ENCODE measurements at places on chromosomes 3 and 15.

GRCh38 chr3:165817160-165817709 is 20.0 kb downstream of the BCHE start:
- DNase-seq = no peak

GRCh38 chr3:48662753-48663488 is at the start of gene CELSR3:
Gene CELSR3, minus strand, starts transcription at chr3:48662886. Its CDS starts 252 bp downstream, at chr3:48662634.
- peak; percentile 85 for DNase-seq

DNA sequence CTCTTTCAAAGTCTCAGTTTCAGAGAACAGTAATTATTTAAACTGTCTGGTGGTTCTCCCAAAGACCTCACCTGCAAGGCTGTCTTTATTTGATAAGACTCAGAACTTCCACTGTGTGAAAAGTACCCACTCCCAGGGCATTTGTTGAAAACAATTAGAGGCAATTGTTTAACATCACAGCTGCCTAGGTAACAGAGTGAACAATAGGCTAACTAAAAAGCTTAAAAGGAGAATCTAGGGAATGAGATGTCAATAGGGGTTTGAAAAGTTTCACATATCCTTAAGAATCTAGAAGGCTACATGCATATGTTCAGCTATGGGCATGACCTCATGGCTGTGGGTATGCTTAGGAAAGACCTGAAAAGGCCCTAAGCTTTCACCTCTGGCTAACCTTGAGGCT is 2.9 kb upstream of the STRIT1 start:
- DNase-seq = no peak

DNA sequence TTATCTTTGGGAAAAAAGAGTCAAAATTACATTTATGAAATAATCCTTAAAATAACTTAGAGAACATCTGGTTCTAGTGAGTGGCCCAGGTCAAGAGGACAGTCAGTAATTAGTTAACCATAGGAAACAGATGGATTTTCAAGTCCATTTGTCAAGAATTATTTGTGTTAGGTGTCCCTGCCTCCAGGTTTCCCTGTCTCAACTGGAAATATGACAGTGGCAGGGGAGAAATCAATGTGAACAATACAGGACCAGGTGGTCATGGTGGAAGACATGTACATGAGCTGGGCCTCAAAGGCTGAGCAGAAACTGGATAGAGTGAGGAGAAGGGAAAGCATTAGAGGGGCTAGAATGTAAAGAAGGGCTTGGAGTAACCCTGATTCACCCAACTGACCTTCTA is 372.6 kb downstream of the VPS13C start:
- DNase-seq = no peak

DNA sequence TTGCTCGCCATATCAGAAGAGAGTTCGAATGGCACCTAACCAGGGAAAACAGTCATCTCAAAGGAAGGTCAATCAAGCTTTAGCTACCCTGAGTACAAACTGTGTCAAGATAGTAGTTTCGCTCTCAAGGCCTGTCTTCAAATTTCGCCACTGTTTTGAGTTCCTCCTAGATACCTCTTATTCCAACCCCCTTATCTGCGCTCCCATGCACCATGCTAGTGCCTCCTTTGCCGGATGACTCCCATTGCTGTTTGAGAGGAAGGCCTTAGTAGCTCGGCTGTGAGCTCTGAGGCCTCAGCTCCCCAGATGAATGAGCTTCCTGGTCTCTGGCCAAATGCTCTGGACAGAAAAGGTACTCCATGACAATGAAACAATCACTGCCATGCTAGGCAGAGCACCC is 256.0 kb downstream of the ULK4 start:
- no peak for DNase-seq

GRCh38 chr3:101278727-101279126 is 41.6 kb downstream of the IMPG2 start:
- no peak for DNase-seq

DNA sequence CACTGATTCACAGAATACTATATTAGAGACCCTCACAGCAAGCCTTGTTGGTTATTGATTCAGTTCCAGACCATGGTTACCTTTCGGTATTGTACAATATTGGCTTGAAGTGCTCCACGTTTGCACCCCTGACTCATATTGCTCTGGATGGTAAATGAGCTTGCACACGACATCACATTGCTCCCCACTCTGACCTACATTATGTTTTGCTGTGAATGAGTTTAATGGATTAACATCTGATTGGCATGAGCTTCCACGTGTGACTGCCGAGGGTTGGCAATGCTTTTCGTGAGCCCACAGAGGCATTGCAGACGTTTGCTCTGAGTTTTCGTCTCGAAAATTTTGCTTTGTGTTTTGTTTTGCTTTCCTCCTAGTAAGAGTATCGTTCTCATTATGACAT is 225.8 kb upstream of the ICE2 start:
- no peak for DNase-seq

- no peak for DNase-seq
These were observed 4.3 kb downstream of the SLC6A20 start for GRCh38 chr3:45792036-45792435.

DNA sequence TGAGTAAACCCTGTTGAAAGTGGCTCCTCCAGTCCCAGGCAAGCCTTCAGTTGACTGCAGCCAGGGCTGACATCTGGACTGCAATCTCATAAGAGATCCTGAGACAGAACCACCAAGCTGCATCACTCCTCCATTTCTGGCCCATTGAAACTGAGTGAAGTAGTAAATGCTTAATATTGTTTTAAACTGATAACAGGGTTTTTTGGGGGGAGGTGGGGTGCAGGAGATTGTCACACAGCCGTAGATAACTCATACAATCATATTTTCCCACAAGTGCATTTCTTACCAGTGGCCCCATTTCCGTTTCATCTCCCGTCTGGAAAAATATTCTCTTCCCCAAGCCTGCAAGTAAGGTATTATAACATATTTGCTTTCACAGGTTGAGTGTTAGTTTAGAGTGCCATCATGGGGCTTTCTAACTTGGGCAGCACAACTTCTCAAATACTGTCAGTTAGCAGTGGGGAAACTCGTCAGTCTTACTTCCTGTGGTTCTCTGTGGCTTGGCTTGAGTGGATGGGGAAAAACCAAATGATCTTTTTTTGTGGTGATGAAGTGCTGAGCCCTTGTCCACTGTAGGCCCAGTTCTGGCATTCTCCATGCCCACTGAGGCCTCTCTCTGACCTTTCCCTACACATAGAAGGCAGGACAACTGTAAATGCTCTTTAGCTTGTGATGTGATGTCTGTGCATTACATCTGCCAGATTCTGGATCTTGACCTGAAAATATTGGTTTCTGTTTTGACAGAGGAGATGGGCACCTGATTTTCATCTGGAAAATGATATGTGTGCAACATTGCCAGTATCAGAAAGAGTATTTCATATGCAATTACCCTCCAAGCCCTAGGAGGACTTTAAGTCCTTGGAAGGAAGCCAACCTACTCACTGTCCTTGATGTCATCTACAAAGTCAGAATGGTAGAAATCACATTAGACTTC is 90.1 kb upstream of the BHLHE40 start:
- DNase-seq = no peak

DNA sequence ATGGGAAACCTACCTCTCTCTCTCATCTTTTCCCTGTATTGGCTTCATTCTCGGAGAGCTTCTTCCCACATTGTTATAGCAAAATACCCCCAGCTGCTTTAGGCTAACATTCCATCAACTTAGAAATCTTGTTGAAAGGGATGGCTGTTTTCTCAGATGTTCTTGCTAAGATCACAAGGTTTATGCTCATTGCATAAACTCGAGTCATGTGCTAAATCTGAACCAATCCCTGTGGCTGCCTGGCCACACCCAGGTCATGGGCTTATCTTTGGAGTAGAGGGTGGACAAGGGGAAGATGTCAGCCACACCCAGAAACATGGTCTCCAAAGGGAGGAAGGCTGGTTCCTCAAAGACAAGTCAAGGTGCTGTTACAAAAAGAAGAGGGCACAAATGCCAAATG is 150.6 kb upstream of the UMPS start:
- DNase-seq = no peak

GRCh38 chr3:57169872-57170623 is 4.9 kb upstream of the IL17RD start:
- DNase-seq = peak; percentile 85
